NK-92 treated with Interleukin-12 subunit alpha and Interleukin-12 subunit beta, amount 100 ng/mL, for 24 hours (cell line): ENCODE measurements at places on chromosomes 2 and 18.

DNA sequence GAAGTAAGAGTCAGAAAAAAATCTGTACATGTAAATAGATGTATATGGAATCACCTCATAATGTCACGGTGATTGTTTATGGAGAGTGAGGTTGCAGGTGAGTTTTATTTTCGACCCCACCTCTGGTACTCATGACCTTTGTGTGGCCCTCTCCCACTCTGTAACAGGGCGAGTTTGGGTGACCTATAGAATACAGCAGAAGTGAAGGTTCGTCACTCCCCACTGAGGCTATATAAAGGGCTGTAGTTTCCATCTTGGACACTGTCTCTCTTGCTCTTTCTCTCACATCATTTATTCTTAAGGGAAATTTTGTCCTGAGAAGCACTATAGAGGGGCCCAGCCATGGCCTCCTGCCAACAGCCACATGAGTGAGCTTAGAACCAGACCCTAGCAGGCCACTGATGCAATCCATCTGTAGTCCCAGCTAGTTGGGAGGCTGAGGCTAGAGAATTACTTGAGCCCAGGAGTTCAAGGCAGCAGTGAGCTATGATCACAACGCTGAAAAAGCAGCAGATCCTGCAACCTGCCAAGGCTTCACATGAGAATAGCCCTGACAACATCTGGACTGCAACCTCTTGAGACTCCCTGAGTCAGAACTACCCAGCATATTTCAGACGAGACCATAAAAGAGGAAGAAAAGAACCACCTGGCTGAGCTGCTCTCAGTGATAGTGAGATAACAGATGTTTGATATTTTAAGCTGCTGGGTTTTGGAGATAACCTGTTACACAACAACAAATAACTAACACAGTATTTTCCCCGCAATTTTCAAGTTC lies 74.3 kb upstream of the SLC1A4 start:
- no peak for DNase-seq

GRCh38 chr2:113777371-113777770 lies 20.9 kb upstream of the SLC35F5 start:
- no peak for DNase-seq

DNA sequence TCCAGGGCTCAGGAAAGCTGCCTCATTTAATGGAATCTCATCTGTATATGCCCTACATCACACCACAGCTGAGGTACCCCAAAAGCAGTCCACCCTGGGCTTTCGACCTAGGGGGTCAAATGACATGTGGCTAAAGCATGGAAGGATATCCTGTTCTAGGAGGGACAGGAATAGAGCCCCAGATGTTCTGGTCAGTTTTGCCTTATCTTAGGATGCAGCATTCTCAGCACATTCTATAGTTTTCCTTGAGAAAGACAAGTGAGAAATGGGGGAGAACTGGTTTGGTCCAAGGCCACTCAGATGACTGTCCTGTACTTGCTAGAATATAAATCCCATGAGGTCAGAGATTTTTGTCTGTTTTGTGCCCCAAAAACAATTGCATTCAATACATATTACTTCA lies 688.0 kb upstream of the ZEB2 start:
- no peak for DNase-seq

DNA sequence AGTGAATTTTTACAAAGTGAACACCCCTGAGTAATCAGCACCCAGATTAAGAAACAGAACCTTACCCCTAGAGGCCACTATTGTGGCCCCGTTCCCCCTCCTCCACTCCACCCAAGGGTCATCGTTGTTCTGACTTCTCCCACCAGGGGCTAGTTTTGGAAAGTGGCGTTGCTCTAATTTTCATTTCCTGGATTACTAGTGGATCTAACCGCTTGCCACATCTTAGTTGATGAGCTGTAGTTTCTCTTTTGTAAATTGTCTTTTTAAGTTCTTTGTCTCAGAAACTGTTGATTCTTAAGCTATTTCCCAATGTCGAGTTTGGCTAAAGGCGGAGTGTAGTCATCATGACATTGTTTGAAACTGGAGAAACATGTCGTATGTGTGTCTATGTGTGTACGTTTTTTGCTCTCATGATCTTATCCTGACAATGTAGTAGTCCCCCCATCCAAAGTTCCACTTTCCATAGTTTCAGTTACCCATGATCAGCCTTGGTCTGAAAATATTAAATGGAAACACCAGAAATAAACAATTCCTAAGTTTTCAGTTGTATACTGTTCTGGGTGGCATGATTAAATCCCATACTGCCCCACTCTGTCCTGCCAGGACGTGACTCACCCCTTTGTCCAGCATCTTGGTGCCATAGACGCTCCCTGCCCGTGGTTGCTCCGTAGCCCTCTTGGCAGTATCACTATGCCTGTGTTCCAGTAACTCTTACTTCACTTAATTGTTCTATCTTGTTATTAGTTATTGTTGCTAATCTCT lies 71.0 kb upstream of the SP3 start:
- DNase-seq, result no peak

- no peak for DNase-seq
Measured at GRCh38 chr2:69917852-69918251, 2.9 kb downstream of the MXD1 start.

DNA sequence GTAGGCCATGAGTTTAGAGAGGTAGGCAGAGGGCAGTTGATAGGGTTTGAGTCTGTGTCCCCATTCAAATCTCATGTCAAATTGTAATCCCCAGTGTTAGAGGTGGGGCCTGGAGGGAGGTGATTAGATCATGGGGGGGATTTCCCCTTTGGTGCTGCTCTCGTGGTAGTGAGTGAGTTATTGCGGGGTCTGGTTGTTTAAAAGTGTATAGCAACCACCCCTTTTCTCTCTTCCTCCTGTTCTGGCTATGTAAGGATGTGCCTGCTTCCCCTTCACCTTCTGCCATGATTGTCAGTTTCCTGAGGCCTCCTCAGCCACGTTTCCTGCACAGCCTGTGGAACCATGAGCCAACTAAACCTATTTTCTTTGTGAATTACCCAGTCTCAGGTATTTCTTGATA lies 25.5 kb downstream of the MARCHF4 start:
- no peak for DNase-seq

GRCh38 chr2:214577769-214578168 lies 166.9 kb downstream of the VWC2L start:
- DNase-seq, result no peak
